Activated CD8-positive, alpha-beta memory T cell treated with anti-CD3 and anti-CD28 coated beads for 48 hours (primary cell): ENCODE measurements at places on chromosomes 7 and 10.

DNA sequence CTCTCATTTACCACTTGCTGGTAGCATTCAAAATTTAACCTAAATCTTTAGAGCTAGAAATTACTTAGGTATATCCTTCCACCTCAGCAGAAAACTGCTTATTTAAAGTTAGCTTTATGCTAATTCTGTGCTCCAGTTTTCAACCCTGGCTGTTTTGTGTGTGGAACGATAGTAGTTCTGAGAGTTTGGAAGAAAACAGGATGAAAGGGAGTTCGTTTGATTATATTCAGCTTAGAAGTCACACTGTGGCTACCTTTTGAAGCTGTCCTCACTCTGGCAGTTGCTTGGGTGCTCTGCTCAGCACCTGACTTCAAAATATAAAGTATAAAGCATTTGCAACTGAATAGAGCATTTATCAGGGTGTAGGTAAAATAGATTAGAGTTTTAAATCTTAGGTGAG, 2.6 kb upstream of the ASCC1 start:
- DNase-seq = no peak

- DNase-seq = no peak
Measured at GRCh38 chr10:21100871-21101514, 203.9 kb upstream of the NEBL start.

GRCh38 chr7:54841772-54842697, 83.0 kb upstream of the SEC61G start:
- DNase-seq = no peak

DNA sequence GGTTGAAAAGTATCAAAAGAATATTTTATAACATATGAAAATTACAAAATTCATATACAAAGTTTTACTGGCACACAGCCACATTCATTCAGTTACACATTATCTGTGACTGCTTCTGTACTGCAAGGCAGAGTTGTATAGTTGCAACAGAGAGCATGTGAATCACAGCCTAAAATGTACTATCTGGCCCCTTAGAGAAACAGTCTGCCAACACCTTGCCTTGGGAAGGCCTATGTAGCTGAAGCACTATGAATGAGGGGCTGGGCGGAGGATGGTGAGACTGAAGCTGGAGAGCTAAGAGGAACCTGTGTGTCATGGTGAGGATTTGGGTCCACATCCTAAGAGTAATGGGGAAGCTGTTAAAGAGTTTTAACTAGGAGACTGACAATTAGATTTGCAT, 35.7 kb downstream of the PDZD8 start:
- no peak for DNase-seq

DNA sequence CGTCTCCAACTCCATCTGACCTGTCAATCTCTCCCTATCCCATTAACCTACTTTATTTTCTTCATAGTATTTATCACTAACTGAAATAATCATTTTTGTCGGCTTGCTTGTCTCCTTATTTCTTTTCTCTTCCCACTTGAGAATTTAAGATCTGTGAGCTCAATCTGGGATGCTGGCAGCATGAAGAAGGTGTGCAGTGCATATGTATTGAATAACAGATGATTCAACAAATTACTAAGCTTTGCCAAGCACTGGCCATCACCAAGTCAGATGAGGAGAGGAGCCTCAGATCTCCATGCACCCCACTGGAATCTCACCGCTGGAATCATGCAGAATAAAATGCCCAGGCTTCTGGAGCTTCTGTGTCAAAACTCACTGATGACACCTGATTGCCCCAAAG, 47.6 kb upstream of the PPP1R3C start:
- no peak for DNase-seq

DNA sequence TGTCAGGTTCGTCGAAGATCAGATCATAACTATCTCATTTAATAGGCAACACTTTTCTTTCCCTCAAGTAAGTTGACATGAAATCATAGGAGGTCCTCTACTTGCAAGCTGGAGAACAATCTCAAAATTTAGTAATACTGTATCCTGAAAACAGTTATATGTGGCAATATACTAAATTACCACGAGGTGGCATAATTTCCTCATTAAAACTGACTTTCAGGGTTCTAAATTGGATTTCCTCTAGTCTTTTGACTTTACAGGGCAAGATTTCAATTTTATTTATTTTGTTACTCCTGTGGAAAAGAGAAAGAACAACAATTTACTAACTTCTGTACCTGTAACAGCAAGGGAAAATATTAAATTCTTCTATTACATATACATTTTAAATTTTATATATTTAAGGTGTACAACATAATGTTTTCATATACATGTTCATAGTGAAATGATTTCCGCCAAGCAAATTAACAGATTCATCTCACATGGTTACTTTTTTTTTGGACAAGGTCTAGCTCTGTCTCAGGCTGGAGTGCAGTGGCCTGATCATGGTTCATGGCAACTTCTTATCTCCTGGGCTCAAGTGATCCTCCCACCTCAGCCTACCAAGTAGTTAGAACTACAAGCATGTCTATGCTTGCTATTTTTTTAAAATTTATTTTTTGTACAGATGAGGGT, 53.4 kb upstream of the CYP2C18 start:
- DNase-seq = no peak

DNA sequence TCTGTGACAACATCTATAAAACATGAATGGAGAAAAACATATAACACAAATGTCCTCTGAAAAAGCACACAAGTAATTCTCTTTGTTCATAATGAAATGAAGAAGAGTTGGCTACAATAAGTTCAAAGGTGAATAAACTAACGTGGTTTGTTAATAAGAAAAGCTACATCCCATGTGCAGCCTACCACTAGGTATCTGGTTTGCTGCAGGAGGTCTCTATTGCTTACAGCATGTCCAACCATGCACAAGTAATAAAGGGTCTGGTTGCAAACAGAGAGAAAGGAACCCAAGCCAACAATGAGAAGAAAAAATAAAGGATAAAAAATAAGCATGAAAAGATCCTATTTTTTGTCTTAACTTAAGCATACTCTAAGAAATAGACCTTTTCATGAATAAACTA, 139.2 kb downstream of the CHCHD3 start:
- no peak for DNase-seq

- DNase-seq = no peak
Measured at GRCh38 chr10:95196046-95196445, 2.0 kb downstream of the ACSM6 start.

- DNase-seq = no peak
Measured at GRCh38 chr7:79868010-79868409, 266.6 kb upstream of the GNAI1 start.

DNA sequence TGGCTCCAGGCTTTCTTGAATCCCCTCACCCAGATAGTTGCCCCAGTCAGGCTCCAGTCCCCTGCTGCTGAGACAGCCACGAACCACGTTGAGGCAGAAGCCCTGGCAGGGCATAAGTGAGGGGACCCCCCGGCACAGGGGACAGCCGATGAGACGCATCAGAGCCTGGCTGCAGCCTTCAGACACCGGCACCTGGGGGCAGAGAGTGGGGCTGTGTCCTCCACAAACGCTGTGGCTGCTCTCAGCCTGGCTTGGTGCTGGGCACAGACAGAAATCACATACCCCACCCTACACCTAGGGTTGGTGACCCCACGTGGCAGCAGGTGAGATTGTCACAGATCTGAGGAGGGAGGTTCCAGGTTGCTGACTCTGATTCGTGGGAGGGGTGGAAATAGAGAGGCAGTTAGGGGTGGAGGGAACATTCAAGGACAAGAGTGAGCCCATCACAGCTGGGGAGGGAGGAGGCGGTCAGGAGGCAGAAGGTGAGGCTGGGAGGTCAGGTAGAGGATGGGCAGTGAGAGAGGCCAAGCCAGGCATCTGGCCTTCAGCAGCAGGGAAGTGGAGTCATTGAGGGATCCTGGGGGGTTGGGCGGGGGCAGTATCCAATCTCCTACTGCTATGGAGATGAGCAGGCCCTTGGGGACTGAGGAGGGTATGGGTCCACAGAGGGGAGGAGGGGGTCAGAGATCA, 3.2 kb downstream of the GPC2 start:
- no peak for DNase-seq

DNA sequence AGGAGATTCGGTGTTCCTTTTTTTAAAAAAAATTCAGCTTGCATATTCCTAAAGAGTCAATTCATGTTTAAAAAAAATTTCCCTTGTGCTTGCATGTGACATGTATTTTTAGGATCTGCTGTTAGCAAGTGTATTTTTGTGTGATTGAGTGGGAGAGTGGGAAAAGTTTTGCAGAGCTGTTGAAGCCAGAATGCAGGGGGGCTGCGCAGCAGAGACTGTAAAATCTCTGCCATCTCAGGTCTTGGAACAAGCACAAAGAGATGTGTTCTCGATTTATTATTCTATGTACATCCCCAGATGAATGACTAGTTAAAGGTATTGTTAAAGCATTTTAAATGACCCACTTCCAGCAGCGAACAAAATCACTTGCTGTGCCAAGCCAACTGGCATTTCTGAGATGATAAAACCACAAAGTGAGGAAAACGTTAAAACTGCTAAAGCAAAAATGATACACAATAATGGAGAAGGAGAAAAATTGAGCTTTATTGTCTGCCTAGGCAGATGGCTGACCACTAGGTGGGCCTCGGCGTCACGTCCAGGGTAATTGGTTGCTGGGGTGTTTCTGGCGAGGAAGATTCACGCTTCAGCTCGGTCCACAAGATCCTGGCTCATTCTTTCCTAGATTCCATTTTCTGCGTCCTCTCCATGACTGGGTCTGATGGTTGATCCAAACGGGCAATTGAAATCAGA, 67.0 kb upstream of the ATRNL1 start:
- DNase-seq = no peak

- DNase-seq = no peak
Measured at GRCh38 chr10:30862486-30862885, 169.2 kb downstream of the ZNF438 start.

- DNase-seq = no peak
Measured at GRCh38 chr7:30159163-30159562, 24.4 kb downstream of the MTURN start.

DNA sequence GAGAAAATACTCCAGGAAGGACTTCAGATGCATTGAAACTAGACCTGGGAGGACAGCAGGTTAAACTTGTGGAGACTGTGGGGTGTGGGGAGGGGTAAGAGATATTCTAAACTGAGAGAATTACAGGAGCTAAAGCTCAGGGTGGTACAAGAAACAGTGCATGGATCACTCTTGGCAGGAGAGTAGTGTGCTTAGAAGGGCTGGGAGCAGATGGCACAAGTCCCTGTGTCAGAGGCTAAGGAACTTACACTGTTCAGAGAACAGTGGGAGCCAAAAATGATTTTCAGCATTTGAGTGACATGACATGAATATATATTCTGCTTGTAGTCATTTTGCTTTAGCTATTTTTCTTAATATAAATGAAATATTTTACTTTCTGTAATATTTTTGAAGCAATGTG, 36.0 kb upstream of the LAMB1 start:
- DNase-seq = no peak

DNA sequence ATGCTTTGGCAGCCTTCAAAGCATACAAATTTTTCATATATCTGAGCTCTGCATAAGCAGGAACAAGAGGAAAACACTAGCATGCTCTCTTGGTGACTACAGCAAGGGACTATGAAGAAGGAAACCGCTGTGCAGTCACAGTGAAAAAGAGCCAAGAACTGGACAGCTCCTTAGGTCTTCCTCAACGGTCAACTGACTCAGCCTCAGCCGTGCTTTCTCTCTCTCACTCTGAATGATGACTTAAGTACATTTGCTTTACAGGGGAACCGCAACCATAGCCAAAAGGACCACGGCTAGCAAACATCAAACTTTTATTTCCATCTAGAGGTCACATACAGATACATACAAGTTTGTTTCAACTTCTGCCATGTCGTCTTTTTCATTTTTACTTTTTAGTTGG, 69.9 kb downstream of the HYCC1 start:
- no peak for DNase-seq

DNA sequence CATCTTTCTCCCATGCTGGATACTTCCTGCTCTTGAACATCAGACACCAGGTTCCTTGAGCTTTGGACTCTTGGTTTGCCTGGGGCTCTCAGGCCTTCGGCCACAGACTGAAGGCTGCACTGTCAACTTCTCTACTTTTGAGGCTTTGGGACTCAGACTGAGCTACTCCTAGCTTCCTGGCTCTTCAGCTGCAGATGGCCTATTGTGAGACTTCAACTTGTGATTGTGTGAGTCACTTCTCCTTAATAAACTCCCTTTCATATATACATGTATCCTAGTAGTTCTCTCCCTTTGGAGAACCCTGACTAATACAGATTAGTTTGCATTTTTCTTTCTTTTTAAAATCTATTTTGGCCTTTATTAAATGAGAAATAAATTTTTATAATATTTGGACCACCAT, 276.2 kb upstream of the SEMA3C start:
- DNase-seq = no peak
